Kasumi-1 (cell line): ENCODE measurements at places on chromosomes 2 and 18.

DNA sequence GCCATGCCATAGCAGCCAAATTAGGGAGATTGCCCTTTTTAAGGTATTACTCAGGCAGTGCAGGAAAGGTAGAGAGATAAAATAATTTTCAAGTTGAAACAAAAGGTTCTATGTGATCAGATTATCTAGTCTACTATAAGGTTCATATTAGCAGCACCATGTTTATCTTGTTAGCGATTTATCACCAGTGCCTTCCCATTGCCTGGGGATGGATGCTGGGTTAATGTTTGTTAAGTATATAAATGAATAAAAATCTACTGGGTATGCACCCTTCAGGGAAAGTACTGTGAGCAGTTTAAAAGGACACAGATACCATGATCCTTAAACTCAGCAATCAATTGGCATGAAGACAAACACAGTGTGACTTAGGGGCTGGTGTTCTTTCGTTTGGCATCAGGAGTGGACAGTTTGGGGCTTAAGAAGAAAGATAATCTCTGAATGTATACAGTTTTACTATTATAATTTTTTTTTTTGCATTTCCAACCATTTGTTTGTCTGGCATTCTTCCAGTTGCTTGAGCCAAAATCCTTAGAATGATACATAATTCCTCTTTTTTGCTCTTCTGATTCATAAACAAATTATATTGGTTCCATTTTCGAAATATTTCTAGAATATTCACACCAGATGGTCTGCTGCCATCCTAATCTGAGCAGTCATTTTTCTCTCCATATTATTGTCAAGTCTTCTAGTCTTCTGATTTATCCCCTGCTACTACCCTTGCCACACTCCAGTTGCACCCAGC, 512.8 kb upstream of the SLC8A1 start:
- DNase-seq = no peak

- no peak for DNase-seq
Measured at GRCh38 chr2:161030260-161031063, 129.8 kb upstream of the TANK start.

GRCh38 chr18:63378919-63379638, 12.1 kb upstream of the KDSR start:
- DNase-seq = no peak

- DNase-seq = no peak
Measured at GRCh38 chr2:166307326-166307725, 68.4 kb downstream of the SCN9A start.

DNA sequence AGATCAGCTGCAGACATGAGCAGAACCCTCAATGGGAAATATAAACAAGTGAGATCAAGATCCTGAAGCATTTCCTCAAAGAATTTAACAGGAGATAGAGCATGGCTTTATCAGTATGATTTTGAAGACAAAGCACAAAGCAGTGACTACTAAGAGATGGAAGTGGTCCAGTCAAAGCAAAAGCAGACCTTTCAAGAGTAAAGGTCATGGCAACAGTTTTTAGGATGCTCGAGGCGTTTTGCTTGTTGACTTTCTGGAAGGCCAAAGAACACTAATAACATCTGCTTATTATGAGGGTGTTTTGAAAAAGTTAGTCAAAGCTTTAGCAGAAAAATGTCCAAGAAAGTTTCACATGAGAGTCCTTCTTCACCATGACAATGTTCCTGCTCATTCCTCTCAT, 128.5 kb downstream of the KCNE4 start:
- DNase-seq = no peak

DNA sequence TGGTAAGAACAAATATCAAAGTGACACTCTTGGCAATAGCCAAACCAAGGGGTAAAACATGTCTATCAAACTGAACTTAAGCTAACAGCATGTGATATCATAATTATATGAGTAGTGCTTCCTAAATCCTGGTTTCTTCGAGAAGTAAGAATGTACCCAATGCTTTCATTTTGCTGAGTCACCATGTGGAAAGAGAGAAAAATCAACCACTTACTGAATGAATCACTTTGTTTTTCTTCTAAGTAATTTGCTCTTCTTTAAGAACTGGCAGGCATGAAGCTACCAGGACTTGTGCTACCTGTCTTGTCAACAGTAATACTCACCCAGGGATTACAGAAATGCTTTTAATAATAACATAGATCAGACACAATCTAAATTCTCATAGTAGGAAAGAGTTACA, 19.0 kb upstream of the DUSP19 start:
- no peak for DNase-seq

- no peak for DNase-seq
Measured at GRCh38 chr18:44730803-44731529, 50.3 kb downstream of the SETBP1 start.

- no peak for DNase-seq
Measured at GRCh38 chr2:97992836-97993825, 2.6 kb downstream of the TMEM131 start.

- no peak for DNase-seq
Measured at GRCh38 chr2:19746137-19746600, 155.6 kb downstream of the TTC32 start.

DNA sequence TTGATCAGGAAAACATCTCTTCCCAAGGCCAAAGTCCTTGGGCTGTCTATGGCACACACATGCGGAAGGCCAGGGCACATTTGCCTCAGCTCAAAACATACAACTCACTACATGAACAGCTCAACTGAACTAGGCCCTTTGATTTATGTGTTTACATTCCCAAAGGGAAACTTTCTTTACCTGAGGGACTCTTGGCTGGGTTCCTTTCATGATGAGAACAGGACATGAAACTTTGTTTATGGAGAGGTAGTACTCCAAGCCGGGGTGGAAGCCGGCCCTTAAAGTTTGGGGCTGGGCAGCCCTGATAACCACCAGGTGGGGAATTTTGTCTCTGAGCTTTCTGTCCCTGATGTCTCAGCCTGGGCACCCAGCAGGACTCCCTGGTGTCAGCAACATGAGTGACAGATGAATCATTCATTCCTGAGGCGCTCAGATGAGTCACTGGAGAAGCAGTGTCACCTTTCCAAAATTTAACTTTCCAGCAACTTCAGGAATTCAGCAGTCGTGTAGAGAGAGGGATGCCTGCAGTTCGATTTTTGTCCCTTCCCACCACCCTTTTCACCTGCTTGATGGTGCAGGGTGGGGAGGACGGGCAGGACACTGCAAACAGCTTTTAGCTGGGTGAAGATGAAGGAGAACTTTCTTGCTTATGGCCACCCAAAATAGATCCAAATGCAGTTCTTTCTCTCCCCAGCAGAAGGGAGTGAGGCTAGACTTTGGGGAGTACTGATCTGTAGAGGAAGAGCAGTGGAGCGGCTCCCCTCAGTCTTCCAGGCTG, 331.6 kb downstream of the DYSF start:
- no peak for DNase-seq

DNA sequence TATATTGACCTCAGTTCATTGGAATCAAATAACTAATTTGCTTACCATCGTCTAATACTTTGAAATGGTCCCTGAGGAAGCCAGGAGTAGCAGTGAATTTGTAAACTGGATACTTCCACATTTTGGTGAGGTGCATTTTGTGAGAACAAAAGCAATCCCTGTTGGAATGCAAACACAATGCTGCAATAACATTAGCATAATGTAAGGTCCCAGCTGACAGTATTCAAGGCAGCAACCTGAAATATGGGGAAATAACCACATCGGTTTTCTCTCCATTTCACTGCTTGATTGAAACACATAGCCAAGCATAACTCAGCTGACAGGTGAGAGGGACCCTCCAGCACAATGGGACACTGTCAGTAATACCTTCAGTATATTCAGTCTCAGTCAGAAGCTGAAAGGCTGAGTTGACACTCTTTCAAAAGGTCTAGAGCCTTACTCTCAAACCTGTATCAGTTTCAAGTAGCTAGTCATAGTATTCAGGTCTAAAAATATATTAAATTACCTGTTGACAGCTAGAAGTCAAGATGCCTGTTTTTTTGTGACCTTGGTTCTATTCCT, 1311.9 kb upstream of the NRXN1 start:
- DNase-seq = no peak

GRCh38 chr18:70634576-70635147, 345.8 kb downstream of the SOCS6 start:
- no peak for DNase-seq

DNA sequence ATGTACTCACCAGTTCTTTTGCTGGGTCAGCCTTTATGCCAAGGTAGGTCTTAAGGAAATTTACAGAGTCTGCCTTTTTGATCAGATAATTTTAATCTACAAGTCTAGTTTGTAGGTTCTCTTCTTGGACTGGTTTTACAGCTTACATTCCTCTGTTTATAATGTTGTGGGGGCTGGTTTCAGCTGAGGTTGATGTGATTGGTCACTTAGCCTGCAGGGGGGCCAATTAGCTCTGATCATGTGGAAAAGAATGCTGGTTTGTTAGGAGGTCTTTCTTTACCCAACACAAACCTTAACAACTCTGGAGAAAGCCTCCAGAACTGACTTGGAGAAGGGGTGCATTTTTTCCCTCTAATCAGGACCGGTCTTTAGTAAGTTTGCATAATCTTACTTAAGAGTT, at the start of gene KCNJ13:
Gene KCNJ13, minus strand, starts transcription at position 131 of the 400 bp plus-strand sequence. CDS start 5,203 bp downstream, outside the sequence.
- DNase-seq = no peak

DNA sequence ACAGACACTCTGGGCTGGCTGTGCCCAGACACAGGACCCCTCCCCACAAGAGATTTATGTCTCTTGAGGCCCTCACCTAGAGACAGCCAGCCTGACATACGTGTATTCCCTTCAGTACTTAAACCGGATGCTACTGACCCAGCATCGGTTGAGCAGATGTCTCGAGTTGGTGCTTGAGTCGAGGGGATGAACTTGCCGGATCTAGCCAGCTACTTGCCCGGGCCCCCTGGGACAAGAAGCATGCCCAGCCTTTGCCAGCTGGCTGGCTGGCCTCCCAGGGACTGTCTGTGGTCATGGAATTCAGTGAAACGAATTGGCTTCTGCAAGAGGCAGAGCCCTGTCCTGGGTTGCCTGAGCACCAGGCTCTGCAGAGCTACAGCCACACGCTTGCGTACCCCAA, 36.0 kb downstream of the DNMT3A start:
- no peak for DNase-seq

GRCh38 chr2:221958224-221958623, 340.6 kb downstream of the PAX3 start:
- no peak for DNase-seq

- DNase-seq = no peak
Measured at GRCh38 chr2:202172439-202173211, 65.8 kb downstream of the SUMO1 start.

DNA sequence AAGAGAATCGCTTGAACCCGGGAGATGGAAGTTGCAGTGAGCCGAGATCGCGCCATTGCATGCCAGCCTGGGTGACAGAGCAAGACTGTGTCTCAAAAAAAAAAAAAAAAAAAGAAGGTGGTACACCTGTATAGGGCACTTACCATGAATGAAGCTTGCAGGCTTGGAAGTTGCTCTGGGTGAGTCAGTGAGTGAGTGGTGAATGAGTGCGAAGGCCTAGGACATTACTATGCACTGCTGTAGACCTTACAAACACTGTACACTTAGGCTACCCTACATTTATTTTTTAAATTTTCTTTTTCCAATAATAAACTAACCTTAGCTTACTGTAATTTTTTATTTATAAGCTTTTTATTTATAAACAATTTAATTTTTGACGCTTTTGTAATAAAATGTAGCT, 78.4 kb upstream of the ATG16L1 start:
- no peak for DNase-seq

- DNase-seq = no peak
Measured at GRCh38 chr2:24870891-24871705, 48.9 kb downstream of the ADCY3 start.

- DNase-seq = no peak
Measured at GRCh38 chr18:63002803-63003445, 287.6 kb downstream of the PHLPP1 start.

- no peak for DNase-seq
Measured at GRCh38 chr2:152452256-152452973, 117.4 kb downstream of the FMNL2 start.

DNA sequence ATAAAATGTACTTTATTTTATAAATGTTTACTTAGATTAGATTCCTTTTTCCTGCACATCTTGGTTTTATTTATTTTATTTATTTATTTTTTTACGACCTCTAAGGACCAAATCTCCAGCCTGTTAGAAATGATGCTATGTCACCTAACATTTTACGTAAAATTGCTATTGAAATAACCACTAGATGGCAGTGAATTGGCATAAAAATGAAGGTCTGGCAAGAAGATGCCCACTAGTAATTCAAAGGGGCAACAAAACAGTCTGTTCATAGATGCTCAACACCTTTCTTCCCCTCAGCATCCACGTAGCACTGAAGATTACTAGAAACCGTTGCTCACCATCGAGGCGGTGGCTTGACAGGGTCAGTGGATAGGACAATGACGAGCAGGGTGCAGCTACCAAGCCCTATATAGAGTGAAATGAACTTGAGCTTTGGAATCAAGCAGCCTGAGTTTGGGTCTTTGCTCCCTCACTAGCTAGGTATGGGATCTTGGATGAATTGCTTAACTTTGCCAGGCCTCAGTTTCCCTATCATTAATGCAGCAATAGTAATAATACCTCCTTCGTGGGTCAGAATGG, 128.7 kb upstream of the L3MBTL4 start:
- peak; percentile 54 for DNase-seq

- DNase-seq = peak; percentile 29
Measured at GRCh38 chr18:77131100-77131651, 1.4 kb downstream of the MBP start.

- DNase-seq = peak; percentile 4
Measured at GRCh38 chr2:14944562-14945346, 312.2 kb downstream of the LRATD1 start.

GRCh38 chr18:80145196-80145804, 36.2 kb downstream of the ADNP2 start:
- no peak for DNase-seq

DNA sequence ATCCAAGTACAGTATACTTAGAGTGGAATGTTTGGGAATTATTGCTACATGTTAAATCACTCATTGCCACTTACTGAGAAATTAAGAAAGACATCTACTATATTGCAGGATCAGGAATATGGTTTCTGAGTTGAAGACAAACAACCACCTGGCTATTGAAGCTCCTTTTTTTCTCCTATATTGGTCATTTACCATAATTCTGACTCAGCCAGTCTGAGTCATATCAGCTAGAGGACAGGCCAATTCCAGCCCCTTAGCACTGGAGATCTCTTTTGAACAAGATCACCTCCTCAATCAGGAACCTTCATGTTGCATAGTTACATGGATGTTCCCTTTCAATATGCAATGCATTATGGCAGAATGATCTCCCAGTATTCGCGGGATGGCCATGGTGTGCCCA, 42.7 kb upstream of the CDH19 start:
- DNase-seq = no peak

DNA sequence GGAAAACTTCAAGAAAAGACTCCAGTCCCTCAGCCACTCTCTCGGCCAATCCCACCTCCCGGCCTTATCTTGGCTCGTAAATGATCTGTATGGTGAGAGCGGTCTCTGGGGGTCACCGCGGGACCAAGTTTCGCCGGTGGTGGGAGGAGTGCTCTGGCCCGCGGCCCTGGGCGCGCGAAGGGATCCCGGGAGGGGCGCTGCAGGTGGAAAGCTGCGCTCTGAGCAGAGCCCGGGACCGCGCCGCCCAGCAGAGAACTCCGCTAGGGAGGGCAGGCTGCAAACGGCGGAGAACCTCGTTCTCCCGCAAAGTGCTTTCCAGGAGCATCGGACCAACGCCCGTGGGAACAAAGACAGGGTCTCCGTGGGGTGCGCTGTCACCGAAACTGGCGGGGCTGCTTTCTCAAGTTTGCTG, 622 bp downstream of the LRP2 start:
- DNase-seq = no peak

- DNase-seq = no peak
Measured at GRCh38 chr18:75031717-75032317, 177.1 kb downstream of the PTGR3 start.
